ENCODE measurements at places on chromosomes 13 and 19.

DNA sequence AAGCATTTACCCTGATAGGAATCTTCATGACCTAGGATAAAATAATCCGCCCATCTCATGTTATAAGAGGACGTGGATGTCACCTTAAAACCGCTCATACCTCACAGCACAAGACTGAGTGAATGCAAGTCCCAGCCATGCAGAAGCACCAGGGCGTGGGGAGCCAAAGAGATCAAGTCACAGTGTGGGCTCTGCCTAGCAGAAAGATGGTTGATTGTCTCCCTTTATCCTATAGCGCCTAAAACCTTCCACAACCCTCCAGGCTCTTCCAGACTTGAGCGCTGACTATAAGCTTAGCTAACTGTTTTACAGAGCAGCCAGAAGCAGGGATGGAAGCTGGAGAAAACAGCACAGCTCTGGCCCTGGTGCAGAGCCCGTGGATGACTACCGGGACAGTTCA, 6.8 kb upstream of the ANKRD10 start:
- DNase-seq = no peak

GRCh38 chr13:94330552-94331071, 148.9 kb downstream of the DCT start:
- DNase-seq = no peak

DNA sequence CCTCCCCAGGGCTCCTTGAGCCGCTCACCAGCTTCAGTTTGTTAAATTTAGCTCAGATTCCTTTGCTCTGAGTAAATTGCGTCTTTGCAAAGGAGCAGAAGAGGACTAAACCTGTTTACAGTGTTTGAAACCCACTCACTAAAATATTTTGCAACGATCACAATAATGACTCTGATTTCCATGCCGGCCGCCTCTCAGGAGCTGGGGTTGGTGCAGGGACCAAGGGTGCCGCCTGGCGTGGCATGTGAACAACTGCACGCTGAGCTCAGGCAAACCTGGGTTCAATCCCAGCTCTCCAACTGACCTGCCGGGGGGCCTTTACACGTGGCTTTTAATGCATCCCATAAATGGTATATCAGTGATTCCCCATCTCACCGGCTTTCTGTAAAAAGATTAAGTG, 68.7 kb upstream of the CACNA1A start:
- no peak for DNase-seq

DNA sequence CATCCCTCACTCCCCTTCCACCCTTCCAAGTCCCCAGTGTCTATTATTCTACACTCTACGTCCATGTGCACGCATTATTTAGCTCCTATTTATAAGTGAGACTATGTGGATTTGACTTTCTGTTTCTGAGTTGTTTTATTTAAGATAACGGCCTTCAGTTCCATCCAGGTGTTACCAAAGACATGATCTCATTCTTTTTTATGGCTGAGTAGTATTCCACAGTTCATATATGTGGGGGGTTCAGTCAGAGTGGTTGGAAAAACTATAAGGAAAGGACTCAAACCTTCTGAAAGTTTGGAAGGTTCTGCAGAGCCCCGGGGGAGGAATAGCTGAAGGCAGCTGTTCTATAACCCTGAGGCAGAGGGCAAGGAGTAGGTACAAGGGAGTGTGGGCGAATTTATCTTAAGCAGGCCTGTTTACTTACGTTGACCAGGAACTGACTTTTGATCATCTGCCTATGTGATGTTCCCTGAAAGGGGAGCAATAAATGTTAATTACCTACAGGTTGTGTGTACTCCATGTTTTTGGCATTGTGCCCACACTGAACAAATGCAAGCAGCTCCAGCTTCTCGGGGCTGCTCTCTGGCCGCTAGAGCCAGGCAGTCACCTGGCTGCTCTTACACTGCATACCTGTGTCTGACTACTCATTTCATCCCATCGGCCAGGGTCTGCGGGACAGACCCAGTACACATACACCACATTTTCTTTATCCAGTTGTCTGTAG, 13.5 kb upstream of the ADGRE1 start:
- DNase-seq = no peak

- no peak for DNase-seq
Measured at GRCh38 chr13:35859981-35860380, 271.2 kb downstream of the DCLK1 start.

DNA sequence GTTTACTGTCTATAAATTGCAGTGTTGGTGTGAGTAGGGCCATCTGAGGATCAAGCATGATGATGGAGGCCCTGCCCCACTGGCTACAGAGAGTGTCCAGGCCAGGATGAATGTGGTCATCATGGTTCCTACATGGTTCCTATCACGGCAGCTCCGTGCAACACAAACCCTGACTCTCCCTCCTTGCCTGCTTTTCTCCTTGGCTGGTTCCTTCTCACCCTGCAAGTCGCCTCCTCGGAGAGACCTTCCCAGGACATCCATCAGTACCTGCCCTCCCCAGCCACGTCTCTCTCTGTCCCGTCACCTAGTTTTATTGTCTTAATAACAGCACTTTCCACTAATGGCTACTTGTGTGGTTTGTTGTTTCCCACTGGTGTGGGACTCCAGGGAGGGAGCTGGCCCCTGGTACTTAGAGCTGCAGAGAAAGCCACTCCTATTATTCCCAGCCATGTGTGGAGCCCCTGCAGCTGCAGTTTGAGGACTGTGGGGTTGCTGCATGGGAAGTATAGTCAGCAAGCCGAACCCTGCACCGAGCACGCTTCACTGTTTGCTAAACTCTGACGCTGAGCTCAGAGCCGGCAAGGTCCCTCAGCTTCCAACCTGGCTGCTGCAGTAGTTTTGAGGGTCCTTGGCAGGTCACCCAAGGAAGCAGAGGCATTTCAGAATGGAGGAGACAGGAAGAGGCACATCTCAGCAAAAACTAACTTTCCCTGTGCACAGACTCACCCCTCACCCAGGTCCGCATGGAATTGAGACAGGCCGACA, 146.4 kb upstream of the VSTM2B start:
- no peak for DNase-seq

DNA sequence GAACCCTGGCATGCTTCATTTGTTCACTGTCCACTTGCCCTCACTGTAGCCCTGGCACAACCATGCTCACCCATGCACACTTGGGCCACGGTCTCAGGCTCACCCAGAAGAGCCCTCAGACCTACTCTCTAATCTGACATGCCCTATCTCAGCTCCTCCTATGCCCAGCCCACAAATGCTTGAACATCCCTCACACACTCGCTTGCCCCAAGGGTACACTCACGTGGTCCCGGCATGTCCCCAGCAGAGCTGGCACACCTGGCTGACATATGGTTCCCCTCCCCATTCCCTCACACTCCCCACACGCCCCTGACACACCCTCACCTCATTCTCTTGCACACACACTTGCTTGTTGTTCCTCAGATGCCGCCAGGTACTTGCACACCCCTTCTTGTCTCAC, 55.7 kb downstream of the MAP4K1 start:
- DNase-seq = no peak

DNA sequence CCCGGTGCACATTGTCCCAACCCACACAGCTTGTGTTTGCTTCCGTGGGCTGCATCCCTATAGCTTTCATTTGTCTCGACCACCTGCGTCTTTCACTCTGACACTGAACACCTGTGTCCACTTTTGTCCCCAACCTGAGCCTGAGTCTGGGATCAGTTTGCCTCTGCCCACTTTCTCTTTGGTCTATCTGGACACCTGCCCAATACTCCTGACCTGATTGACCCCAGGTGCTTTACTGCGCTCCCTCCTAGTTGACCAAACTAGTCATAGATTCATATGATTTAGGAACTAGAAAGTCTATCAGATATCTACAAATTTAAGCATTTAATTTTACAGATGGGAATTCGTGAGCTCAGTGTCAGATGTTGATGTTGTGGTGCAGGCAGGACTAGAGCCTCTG, 209.9 kb downstream of the DCT start:
- no peak for DNase-seq

- peak; percentile 41 for DNase-seq
Measured at GRCh38 chr19:6509118-6509971, 7.2 kb upstream of the TUBB4A start.

DNA sequence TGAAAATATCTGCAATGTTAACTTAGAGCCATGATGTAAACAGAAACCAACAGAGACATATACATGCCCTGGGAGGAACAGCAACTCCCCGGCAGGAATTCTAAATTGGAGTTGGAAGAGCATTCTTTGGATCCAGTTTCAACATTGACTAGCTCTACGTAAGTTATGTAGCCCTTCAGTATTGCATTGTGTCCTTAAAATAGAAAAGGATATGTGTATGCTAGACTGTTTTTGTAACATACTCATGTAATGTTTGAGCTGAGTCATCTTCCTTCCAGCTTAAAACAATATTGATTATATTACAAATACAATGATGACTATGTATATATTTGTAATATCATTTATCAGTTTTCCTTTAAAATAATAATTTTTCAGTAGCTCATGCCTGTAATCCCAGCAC, 1422.2 kb upstream of the PCDH20 start:
- DNase-seq = no peak

DNA sequence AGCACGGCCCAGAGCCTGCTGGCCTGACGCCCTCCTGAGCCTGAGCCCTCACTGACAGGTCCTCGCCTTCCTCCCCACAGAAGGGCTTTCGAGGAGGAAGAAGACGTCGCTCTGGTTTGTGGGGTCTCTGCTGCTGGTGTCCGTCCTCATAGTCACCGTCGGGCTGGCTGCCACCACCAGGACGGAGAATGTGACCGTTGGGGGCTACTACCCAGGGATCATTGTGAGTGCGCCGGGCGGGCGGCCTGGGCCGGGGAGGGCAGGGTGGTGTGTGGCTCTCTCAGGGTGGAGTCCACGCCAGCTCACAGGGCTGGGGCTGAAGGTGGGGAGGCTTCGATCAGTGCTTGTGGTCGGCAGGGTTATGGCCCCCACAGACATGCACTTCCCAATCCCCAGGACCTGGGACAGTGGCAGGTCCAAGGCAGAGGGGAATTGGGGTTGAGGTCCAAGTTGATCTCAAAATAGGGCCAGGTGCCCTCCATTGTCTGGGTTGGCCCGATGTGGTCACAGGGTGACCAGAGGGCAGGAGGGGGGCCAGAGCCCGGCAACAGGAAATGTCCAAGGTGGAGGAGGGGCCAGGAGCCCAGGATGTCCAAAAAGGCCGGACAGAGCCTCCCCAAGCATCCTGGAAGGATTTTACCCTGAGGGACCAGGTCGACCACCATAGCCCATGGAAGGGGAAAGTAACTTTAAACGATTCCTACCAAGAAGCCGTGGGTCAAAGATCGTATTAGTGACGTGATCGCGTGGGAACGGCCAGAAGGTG, 7.2 kb downstream of the TMEM255B start:
- no peak for DNase-seq

GRCh38 chr19:35363001-35363590, 4.8 kb downstream of the FFAR3 start:
- DNase-seq = no peak

- DNase-seq = peak; percentile 10
Measured at GRCh38 chr19:27752530-27753184, 1460.3 kb downstream of the UQCRFS1 start.

DNA sequence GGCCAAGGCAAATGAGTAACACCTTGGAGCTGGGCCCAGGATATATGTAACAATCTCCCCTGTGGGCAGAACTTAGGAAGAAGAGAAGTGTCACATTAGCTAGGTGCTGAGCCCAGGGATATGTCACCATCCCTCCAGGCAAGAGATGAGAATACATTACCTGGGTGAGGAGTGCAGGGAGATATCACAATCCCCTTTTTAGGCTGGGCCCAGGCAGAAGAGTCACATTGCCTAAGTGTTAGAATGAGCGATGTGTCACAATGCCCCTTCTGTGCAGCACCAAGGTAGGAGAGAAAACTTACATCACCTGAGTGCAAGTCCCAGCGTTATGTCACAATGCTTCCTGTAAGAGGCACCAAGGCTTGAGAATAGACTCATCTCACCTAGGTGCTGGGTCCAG, 60.3 kb downstream of the ZNF726 start:
- DNase-seq = no peak

DNA sequence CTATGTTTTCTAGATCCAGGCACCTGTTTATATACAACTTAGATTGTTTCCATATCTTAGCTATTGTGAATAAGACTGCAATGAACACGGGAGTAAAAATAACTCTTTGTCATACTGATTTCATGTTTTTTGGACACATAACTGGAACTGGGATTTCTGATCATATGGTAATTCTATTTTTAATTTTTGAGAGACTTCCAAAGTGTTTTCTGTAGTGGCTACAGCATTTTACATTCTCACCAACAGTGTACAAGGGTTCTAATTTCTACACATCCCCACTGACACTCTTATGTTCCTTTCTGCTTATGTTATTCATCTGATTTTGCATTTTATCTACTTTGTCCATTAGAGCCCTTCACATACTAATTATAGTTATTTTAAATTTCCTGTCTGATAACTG, 1152.9 kb downstream of the SLITRK1 start:
- no peak for DNase-seq

DNA sequence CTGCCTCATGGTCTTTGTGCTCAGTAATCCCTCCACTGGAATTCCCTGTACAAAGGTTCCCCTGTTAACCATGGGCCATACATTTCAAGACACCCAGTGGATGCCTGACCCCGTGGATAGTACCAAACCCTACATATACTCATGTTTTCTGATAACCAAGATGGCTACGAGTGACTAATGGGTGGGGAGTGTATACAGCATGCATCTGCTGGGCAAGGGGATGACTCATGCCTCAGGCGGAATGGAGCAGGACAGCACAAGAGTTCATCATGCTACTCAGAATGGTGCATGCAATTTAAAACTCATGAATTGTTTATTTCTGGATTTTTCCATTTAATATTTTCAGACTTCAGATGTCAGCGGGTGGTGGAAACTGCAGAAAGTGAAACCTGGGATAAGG, 13.3 kb upstream of the FGF9 start:
- no peak for DNase-seq

DNA sequence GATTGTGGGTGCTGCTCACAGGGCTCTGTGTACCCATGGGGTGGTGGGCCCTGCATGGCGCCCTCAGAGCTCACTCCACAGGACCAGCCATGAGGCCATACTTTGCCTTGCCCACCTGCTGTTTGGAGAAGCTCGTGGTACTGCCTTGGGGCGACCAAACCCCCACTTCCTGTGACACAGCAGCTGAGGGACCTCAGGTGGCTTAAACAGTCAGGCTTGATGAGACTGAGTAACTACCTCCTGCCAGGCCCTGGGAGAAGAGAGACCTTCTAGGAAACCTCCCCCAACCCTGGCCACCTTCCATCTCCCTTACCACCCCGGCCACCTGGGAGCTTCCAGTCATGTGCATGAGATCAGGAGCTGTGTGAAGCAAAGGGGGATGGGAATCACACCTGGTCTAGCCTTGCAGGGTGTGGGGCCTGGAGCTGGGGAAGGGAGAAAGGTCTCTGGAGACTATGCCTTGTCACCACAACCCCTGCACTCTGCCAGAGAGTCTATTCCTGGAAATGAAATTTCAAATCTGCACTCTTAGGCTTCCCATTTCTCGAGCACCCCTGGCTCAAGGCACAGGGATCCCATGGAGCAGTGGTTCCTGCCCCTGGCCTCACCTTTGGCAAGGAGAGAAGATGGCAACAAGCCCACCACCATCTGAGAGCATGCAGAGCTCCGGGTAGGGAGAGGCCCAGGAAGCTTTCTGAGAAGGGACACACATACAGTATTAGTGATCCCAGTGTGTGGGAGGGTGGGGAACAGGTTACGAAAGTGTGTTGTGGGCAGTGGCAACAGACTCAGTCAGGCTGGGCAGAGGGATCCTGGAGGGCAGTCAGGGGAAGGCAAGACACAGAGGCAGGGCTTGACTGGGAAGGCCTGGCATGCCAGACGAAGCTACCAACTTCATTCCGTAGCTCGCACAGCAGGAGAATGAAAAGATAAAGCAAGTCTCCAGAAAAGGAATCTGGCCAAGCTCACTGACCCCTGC, 125.0 kb downstream of the URI1 start:
- no peak for DNase-seq

Data from stomach (tissue), 19 donors.